Stimulated activated CD8-positive, alpha-beta memory T cell treated with anti-CD3 and anti-CD28 coated beads, Interleukin-7, amount 100 ng/mL, for 1 hour (primary cell): ENCODE measurements at places on chromosomes 7 and 10.

- no peak for DNase-seq
Observed at GRCh38 chr7:135224027-135224426, 9.6 kb upstream of the STRA8 start.

DNA sequence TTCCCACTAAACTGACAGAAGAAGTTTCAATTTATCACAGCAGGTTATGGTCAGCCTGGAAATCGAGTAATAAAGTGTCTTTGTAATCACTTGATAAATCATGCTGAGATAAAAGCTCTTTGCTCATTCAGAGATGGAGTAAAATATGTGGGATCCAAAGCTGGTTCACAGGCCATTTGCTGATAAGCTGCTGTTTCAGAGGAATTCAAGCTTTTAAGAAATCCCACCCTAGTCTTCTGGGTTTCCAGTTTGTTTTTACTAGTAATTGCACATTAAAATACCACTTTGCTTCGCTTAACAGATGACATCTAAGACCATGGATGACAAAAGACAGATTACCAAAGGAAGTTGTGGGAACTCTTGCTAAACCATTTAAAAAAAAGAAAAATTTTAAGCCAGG is 37.4 kb upstream of the CDK6 start:
- DNase-seq: no peak

- DNase-seq: no peak
Observed at GRCh38 chr10:43255634-43256431, 11.0 kb downstream of the RASGEF1A start.

GRCh38 chr10:93977442-93977841 is 16.3 kb upstream of the PLCE1 start:
- DNase-seq: no peak

GRCh38 chr7:46026741-46027140 is 105.7 kb upstream of the IGFBP3 start:
- DNase-seq: no peak

DNA sequence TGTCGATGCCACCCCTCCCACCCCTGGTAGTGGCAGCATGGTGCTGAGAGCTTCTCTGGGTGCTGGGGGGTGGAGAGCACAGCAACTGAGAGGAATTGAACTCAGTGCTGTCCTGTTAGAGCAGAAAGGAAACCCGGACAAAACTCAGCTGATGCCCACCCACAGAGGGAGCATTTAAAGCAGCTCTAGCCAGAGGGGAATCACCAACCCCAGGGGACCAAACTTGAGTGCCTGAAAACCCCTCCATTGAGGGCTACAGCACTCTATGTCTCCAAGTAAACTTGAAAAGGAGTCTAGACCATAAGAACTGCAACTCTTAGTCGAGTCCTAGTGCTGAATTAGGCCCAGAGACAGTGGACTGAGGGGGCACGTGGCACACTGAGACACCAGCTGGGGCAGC is 16.8 kb upstream of the FOXI2 start:
- DNase-seq: no peak

GRCh38 chr10:97714401-97715258 is 1.1 kb downstream of the MARVELD1 start:
- DNase-seq: no peak

GRCh38 chr10:13987446-13987845 is 343.3 kb downstream of the FRMD4A start:
- DNase-seq: no peak

DNA sequence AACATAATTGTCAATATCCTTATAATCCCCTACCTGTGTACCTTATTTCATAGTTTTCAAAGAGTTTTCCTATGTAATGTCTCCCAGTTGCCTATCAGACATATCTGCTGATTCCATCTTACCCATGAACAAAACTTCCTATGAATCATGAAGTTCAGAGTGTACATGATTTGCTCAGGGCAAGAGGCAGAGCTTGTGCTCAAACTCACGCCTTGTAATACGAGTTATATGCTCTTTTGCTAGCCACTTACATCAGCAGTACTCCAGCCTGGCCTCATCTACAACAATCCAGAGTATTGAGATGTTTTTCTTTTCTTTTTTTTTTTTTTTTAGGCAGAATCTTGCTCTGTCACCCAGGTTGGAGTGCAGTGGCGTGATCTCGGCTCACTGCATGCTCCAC is 11.8 kb downstream of the PKD2L1 start:
- no peak for DNase-seq

DNA sequence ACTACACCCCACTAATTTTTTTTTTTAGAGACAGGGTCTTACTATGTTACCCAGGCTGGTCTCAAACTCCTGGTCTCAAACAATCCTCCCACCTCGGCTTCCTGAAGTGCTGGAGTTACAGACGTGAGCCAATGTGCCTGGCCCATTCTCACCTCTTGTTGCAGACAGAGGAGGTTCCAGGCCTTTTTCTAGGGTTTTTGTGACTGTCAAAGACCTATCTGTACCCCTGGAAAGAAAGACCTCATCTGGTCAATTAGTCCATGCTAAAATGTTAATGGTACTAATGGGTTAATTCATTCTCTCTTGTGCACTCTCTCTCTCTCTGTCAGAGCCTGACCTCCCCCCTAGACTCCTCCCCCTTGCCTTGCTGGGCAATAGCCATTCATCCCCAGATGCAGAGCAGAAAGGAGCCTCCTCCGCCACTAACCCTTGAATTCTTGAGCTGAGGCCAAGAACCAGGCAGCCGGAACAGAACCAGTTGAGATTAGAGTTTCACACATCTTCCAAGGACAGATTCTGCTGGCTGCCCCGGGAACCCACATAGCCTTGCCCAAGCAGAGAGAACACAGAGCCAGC is 209.7 kb downstream of the SKIDA1 start:
- no peak for DNase-seq

- no peak for DNase-seq
Observed at GRCh38 chr10:98492763-98493162, 46.0 kb upstream of the HPS1 start.

- no peak for DNase-seq
Observed at GRCh38 chr7:46485481-46486065, 564.5 kb upstream of the IGFBP3 start.

DNA sequence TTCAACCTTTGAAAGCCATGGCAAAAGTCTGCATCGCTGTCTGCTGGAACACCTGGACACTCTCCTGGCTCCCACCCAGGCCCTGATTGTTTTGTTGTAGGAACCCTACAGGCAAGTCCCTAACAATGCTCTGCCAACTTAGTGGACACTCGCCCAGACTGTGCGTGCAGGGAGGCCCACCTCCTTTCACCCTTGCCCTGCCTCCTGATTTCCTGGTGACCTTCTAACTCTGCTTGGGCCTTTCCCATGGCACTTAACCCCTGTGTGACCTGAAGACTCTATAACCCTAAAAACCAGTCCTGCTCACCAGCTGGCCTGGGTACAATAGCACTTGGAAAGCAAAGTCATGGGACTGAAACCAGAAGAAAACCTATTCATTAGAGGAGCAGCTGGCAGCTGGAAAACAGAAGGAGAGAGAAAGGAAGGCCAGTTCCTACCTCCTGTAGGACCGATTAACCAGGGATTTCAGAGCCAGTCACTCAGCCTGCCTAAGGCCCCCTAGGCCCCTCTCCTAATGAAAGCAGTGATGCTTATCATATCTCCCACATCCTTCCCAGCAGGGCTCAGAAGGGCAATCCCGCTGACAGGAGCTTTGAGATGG is 82.7 kb upstream of the KMT2E start:
- no peak for DNase-seq

- no peak for DNase-seq
Observed at GRCh38 chr7:70383066-70383782, 748.7 kb upstream of the GALNT17 start.

DNA sequence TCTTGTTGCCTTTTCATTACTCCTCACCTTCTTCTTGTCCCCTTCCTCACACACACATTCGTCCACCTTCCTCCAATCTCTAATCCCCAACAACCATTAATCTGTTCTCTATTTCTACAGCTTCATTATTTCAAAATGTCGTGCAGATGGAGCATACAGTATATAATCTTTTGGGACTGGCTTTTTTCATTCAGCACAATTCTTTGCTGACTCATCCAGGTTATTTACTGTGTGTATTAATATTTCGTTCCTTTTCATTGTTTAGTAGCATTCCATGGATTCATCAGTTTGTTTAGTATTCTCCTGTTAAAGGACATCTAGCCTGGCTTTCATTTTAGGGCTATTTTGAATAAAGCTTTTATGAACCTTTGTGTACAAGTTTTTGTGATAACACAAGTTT is 159.3 kb downstream of the PTPN20 start:
- DNase-seq: no peak

DNA sequence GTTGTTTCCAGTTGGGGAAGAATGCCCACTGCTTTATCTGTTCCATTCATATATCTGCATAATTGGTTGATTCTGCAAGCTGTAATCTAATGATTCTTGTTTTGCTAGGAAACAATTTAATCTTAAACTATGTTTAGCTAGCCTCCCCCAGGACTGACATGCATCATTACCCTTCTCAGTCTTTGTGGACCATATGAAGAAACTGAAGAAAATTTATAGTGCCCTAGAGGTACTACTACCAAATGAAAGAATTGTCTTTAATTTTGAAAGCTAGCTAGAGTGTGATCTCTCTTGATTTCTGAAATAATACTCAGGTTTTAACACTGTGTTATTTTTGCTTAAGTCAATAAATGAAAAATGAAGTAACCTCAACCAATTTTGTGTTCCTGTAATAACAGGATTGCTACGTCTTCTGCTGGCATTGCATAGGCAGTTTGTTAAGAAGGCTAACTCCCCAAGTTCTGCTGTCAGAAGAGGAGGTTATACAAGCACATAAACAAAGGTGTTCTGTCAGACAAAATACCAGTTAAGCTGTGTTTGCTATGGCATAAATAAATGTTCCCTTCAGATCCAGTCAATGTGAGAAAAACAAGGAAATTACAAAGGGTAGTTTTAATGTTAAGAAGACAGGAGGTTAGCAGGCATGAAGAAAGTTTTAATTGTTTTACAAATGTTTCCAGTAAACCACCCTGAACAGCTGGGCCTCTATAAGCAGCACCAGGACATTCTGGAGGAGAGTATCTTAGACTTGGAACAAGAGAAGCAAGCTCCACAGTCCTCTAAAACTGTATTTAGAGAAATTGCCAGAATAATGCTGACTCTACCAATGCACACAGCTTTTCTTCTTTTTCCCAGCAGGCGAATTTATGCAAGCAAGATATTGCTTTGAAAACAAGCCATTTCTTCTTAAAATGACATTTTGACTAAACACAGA is 90.3 kb upstream of the CTTNBP2 start:
- DNase-seq: no peak

GRCh38 chr10:3660753-3661152 is 124.3 kb downstream of the KLF6 start:
- no peak for DNase-seq

GRCh38 chr10:125448596-125448995 is 234.4 kb downstream of the TEX36 start:
- no peak for DNase-seq

DNA sequence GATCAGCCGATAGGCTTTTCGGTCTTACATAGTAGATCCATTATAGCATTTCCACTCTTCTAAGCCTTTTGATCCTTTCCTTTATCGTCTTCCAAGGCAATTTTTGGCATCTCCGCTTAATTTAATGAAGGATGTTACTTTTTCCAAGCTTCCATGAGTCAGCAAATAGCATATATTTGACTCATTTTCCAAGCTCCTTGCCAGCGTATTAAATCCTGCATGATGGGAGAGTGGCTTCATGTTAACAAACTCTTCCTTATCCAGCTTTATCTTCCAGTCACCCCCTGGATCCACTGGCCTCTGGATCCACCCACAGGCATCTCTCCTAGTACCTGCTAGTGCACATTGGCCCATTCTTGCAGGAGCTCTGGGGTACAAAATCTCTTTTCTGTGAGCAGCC is 13.0 kb downstream of the OR9A2 start:
- no peak for DNase-seq
